Putamen (tissue), 1 donor: ENCODE measurements at places on chromosomes 7 and 10.

DNA sequence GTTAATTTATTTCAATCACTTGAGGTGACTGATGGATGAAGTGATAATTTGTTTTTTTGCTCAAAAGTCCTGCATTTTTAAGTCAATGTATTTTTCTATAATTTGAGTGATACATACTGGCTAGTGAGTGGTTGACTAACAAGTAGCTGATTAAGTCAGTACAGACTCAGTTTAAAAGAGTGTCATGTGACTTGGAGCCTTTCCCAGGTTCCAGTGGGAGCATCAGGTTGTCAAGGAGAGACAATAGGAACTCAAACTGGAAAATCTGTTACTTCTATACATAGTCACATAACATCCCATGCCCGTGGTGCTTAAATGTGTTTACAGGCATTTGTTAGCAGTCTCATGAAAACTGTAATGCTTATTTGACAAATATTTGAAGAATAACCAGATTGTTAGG lies 154.7 kb downstream of the ANK3 start:
- no peak for DNase-seq

DNA sequence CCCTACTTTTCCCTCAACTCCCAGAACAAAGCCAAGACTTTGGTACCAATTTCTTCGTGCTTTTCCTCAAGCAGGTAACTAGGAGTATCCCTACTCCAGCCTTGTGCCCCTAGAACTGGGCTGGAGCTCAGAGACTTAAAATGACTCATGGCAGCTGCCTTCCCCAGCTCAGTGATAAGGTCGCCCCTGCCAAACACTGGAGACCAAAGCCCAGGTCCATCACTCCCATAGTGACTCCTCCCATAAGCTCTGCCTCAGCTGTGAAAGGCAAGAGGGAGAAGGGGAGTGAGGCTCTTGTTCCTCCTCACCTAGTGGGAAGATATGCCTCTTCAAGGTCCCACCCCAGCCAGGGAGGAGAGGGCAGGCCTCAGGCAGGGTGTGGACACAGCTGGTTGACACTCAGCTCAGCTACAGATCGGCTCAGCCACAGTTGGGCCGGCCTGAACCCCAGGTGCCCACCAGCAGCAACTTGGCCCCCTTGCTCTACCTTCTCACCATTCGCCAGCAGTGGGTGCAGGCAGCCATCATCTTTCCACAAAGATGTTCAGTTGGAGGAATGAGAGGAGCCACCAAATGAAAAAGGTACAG lies 13.8 kb upstream of the CYREN start:
- DNase-seq, result no peak

DNA sequence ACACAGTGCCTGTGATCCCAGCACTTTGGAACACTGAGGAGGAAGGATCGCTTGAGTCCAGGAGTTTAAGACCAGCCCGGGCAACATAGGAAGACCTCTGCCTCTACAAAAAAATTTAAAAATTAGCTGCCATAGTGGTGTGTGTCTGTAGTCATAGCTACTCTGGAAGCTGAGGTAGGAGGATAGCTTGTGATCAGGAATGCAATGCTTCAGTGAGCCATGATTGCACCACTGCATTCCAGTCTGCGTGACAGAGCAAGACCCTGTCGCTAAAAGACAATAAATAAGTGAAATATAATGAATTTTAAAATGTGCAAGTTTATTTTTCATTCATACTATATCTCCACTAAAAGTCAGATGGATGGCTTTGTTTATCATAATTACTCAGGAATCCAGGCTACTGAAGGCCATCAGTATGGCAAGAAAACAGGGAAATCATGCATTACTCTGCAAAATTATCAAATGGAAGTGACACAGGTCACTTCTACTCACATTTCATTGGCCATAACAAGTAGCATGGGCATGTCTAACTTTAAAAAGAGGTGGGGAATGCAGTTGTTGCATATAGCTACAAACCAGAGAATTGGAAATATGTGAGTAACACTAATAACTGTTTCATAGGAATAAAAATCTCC lies 32.9 kb upstream of the FAM3C start:
- DNase-seq, result no peak

- DNase-seq, result no peak
Measured at GRCh38 chr10:85787881-85788280, 578.7 kb downstream of the GRID1 start.

DNA sequence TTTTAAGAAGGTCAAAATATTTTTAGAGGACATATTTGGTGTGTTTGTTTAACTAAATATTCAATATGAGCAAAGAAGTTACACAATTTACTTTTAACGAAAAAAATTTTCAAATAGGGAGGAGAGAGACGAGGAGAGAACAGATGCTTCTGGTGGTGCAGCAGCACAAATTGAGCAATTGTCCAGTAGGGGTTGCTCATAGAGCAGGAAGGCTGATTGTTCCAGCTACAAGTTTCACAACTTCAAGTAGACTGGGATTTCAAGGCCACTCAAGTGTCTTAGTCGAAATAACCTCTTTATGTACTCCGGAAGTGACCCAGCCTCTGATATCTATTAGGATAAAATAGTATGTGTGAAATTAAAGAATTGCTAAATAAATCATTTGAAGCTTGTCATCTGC lies 197.9 kb downstream of the HDAC9 start:
- DNase-seq, result no peak

- no peak for DNase-seq
Measured at GRCh38 chr10:124037784-124038183, 55.6 kb downstream of the CHST15 start.

DNA sequence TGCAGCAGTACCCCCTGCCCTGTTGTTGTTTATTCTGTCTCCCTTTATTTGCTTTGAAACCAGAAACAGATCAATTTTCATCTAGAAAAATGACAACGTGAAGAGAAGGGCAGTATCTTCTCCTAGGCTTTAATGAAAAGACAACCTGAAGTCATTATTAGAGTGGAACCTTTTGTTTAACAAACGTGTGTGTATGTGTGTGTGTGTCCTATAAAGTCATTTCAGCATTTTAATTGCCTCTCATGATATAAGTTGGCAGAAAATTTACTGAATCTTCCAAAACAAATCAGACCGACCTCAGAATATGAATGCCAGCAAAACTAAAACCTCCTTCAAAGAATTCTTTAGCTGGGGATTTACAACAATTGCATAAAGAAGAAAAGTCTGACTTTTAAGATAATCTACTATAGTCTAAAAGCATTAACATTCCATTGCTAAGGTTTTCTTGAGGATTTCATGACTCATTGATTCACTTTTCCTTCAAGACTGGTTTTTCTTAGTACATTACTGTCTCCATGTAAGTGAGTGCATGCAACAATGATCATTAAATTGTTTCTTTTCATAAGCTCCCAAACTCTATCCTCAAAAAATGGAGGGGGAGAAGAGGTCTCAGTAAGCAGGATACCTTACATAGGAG lies 3.2 kb downstream of the GLI3 start:
- no peak for DNase-seq
